ENCODE measurements at places on chromosomes 6 and 20.
A peak's percentile ranks its signal among the peaks of the same experiment; 100 is the strongest.

GRCh38 chr6:30483677-30484279, 5.5 kb upstream of the HLA-E start:
- peak; percentile 59 for DNase-seq

DNA sequence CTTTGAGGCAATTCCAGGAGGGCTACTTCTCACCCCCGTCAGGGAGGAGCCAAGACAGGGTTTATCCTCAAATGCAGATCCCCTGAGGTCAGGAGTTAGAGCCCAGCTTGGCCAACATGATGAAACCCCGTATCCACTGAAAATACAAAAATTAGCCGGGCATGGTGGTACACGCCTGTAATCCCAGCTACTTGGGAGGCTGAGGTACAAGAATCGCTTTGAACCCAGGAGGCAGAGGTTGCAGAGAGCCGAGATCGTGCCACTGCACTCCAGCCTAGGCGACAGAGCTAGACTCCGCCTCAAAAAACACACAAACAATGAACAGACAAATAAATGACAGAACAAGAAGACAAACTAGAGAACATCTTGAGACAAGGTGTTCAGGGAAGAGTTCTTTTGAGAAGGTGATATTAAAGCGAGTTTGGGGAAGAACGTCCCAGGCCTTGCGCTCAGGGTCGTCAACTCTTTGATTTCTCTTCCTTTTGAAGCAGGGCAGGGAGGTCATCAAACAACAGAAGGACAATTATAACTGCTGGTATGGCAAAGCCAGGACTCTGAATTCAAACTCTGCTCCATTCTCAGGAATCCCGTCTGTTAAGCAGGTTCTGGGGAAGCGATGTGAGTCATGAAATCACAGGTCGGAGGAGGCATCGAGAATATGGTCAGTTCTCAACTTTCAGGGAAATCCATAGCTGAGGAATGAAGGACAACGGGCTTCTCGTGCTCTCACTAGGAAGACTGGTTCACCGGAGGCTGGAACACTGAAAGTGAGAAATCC, 1.4 kb upstream of the RALY start:
- DNase-seq, result no peak

GRCh38 chr20:22801528-22801927, 217.2 kb upstream of the FOXA2 start:
- no peak for DNase-seq

GRCh38 chr6:24775520-24776058, 852 bp downstream of the GMNN start:
- DNase-seq, result no peak

- DNase-seq, result no peak
Measured at GRCh38 chr20:22449188-22449973, 135.0 kb downstream of the FOXA2 start.

DNA sequence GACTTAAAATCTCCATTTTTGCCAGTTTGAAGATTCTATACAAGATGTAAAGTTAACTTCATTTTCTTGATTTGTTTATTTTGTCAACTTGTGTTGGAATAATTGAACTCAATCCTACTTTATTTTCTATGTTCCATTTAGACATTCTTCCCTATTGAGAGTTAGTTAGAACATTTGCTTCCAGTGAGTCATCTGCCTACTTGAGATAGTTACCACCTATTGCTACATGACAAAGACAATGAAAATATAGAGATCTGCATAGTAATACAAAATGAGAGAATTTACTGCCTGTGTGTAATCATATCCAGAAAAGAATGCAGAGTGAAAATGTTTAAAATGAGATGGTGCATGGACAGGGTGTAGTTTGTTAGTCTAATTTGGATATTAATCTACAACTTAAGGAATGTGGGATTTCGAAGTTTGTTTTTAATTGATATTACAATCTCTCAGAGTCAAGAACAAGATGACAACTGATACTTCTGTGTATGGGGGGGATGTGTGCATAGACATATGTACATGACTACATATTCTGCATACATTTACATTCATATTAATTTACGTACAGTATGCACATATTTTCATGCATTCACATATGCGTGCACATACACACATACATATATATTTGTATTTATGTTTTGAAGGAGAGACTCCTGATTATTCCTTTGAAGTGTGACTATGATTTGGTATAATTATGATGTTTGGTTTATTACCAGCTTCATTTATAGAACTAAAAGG, 420.1 kb downstream of the NKAIN2 start:
- no peak for DNase-seq

- DNase-seq, result no peak
Measured at GRCh38 chr6:3237761-3238662, 10.6 kb upstream of the TUBB2B start.

- DNase-seq, result no peak
Measured at GRCh38 chr6:65650086-65650485, 56.9 kb downstream of the EYS start.

- DNase-seq, result peak; percentile 70
Measured at GRCh38 chr20:34954904-34955230, 739 bp downstream of the GSS start.

GRCh38 chr6:64411226-64411625, 775.6 kb downstream of the PHF3 start:
- no peak for DNase-seq

DNA sequence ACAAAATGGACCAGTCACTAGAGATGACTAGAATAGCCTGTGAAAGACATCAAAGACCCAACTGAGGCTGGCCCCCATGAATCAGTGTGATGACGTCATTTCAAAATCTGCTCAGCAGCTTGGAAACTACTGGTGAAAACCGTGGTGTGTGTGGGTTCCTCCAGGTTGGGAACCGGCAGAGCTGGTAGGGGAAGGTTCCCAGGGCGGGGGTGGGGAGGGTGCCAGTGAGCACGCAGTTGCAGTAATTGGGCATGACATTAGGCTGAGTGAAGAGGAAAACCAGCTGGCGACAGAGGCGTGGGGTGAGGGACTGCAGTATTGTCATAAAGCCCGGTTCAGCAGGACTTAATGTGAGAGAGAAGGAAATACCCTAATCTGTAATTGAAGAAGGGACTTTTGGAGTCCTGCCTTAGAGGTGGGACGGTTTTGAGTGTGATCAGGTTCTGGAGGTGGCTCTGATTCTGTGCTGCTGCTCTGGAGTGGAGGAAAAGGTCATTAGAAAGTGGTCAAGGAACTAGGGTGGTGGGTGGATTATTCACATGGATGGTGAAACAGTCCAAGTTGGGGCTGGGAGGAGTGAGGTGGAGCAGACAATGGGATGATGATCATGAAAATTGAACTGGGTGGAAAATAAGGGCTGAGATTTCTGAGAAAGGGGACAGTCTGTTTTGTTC, 52.0 kb upstream of the MTHFD1L start:
- no peak for DNase-seq

DNA sequence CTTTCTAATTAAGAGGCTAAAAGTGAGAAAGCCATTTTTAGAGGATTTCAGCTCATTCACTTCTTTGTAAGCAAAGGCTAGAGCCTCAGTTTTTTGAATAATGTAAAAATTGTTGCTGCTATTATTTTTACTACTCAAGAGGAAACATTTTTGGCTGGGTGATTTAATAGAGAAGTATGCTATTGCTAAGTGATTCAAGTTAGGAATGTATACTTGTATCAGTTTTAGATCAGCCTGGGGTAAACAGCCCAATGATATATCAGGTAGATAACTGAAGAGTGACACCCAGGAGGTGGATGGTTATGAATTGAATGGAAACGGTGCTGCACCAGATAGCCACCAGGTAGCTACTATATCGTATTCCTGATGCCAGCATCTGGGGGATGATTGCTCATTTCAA, 9.2 kb downstream of the QKI start:
- no peak for DNase-seq

GRCh38 chr6:105433723-105434122, 30.8 kb upstream of the PREP start:
- no peak for DNase-seq

GRCh38 chr20:50724851-50725723, 6.3 kb upstream of the PARD6B start:
- DNase-seq, result no peak

- no peak for DNase-seq
Measured at GRCh38 chr6:134626086-134626485, 308.2 kb upstream of the SGK1 start.

GRCh38 chr6:152952045-152952444, 30.8 kb downstream of the FBXO5 start:
- DNase-seq, result no peak

DNA sequence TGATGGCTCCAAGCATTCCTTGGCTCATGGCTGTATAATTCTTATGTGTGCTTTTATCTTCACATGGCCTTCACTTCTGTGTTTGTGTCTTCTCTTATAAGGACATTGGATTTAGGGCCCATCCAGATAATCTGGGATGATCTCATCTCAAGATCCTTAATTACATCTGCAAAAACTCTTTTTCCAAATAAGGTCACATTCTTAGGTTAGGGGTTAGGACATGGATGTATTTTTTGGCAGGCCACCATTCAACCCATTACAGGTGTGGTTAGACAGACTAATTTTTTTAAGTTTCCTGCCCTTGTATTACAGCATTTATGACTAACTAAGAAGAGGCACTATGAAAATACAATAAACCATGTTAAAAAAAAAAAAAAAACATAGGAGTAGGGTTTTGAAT, 254.0 kb downstream of the TPBG start:
- no peak for DNase-seq

GRCh38 chr6:6781873-6782227, 193.3 kb downstream of the LY86 start:
- no peak for DNase-seq

GRCh38 chr6:147678253-147678652, 169.8 kb downstream of the SAMD5 start:
- DNase-seq, result no peak

- no peak for DNase-seq
Measured at GRCh38 chr20:39190666-39191570, 228.8 kb downstream of the DHX35 start.

- DNase-seq, result no peak
Measured at GRCh38 chr6:18742406-18742805, 355.3 kb downstream of the RNF144B start.

GRCh38 chr20:33537608-33538007, 47.7 kb downstream of the CBFA2T2 start:
- no peak for DNase-seq

GRCh38 chr20:1618479-1618878, 1.3 kb downstream of the SIRPB1 start:
- no peak for DNase-seq

GRCh38 chr20:48912065-48912464, 9.4 kb upstream of the ARFGEF2 start:
- no peak for DNase-seq

DNA sequence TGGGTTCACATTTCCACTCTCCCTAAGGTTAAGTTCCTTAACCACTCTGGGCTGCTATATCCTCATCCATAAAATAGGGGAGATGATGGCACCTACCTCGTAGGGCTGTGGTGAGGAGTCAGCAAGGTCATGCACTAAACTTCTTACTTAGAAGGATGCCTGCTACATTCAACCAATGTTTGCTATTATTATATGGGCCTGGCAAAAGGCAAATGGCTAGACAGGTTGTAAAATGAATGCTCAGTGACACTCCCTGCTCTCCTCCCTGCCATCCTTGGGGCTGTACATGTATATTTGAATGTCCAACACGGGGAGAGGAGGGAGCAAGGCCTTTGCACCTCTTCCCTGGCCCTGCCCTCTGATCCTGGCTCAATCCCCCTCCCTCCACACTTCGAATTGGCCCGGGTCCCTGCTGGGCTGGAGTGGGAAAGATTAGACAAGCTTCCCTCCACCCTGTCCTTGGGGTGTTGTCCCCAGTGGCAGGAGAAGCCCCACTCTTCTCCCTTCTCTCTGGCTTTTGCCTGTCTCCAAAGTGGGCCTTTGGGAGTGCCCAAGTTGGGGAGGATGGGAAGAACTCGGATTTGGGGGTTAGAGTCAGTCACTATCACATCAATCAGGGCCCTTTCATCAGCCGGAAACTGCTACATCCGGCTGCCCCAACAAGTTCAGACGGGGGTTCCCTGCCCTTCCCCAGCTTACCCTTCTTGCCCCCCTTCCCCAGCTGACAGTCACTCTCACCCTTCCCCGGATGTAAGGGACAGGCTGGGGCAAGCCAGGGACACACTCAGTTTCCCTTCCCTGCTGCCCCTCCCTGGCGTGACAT, 36.3 kb upstream of the VEGFA start:
- no peak for DNase-seq

- DNase-seq, result no peak
Measured at GRCh38 chr20:58403272-58403671, 14.2 kb downstream of the VAPB start.

DNA sequence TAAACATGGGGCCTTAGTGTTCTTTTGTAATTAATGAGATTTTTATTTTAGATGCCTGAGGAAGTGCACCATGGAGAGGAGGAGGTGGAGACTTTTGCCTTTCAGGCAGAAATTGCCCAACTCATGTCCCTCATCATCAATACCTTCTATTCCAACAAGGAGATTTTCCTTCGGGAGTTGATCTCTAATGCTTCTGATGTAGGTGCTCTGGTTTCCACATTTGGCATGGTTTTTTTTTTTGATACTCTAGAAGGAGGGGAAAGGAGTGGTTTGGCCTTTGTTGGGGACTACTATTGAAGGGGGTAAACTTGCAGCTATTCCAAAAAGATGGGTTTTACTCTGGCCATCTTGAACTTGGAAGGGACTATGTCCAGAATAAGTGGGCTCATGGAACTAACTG, 1.7 kb downstream of the HSP90AB1 start:
- no peak for DNase-seq

- DNase-seq, result no peak
Measured at GRCh38 chr20:43525021-43525420, 17.5 kb downstream of the L3MBTL1 start.

DNA sequence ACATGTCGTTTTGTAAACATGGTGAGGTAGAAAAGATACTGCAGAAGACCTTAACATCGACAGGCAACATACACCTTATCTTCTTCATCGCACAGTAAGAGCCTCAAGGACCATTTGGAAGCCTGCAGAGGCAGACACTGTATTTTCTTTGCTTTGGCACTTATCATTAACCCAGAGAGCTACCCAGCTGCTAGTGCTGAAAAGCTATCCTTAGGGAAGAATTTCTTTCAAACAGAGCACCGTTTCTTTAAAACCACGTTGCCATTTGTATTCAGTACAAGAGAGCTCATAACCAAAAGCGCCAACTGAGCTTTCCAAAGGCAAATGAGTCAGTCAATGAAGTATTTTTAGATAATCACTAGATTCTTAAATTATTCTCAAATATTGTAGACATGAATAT, 306.6 kb downstream of the EPM2A start:
- DNase-seq, result no peak

DNA sequence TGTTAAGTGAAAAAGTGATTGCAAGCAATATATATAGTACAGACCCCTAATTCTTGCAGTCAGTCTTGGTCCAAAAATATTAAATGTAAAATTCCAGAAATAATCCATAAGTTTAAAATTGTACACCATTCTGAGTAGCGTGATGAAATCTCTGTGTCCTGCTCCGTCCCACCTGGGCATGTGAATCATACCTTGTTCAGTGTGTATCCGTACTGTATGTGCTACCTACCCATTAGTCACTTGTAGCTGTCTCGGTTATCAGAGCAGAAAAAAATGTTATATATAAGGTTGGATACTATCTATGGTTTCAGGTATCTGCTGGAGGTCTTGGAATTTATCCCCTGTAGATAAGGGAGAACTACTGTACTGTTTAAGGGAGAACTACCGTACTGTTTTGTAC, 16.3 kb downstream of the IRAK1BP1 start:
- DNase-seq, result no peak

All from HAP-1 (cell line).